ENCODE measurements at places on chromosomes 13 and 19.

DNA sequence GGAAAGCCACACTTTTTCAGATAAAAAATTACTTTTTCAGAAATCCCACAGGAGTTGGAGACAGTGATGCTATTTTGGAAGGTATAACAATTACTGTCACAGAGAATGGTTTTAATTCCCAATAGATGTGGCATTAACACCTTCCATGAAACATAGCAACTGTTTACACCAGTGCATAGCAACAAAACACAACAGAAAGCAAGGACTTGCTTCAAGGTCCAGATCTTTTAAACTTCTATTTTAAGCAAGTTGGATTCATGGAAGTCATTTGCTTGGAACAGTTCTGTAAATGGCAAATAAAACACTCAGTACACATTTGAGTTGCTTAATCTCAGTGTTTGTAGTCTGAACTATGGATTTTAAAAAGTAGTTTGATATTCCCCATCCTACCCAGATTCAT, 385.9 kb upstream of the SPRY2 start:
- no peak for DNase-seq

DNA sequence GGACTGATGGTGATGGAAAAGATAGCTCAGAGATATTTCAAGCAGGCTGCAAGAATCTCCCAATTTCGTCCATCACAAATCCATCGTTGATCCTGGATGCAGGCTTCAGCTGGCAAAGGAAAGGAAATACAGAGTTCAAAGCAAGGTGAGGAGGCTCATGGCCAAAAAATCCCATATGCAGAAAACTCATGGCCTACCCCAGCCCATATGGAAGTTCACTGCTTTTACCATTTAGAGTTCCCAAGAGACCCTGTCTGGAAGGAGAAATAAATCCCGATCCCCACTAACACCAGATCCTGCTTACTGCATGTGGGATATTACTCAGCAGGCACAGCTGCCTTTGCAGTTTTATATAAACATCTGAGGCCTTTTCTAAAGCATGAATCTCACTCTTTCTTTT, 412.9 kb upstream of the SPRY2 start:
- no peak for DNase-seq

DNA sequence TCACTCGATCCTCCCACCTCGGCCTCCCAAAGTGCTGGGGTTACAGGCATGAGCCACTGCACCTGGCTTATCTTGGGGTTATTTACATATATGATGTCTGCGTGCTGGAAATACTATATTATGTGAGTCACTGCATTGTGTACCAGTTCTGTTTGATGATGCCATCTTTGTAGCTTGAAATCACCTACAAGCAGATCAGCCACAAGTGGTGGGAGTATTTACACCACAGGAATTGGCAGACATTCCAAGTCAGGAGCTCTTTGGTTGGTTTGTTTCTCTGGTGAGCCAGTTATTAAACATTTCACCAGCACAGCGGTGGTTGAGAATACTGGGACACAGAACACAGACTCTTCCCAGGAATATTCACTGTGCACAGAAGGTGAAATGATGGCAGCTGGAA, 4.5 kb upstream of the TIMM44 start:
- no peak for DNase-seq

DNA sequence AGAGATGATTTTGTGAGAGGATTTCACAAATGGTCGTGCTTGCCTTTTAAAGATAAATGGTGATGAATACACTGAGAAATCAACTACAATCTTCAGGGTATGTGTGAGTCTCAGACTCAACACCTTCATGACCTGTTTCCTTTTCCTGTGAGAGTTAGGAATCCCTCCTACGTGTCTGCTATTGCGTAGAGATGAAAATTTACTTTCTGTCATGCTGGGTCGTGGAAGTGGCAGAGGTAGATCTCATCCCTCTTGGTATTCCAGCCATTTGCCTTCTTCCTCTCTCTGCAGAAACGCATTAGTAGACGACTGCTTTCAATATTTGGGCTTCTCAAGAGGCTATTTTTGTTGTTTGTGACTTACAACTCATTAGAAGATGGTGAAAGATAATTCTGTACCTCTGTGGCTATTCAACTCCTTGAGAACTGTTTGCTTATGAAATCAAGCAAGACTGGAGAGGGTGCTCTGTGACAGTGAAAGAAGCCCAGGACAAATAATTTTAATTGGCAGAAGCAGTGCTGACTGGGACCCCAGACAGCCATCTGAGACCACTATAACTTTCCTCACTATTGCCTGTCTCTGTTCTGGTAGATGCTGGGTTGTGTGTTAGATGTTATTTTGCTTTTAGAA, 233.1 kb downstream of the LACC1 start:
- DNase-seq, result no peak

- no peak for DNase-seq
Measured at GRCh38 chr13:110411688-110412059, 104.6 kb downstream of the COL4A2 start.

DNA sequence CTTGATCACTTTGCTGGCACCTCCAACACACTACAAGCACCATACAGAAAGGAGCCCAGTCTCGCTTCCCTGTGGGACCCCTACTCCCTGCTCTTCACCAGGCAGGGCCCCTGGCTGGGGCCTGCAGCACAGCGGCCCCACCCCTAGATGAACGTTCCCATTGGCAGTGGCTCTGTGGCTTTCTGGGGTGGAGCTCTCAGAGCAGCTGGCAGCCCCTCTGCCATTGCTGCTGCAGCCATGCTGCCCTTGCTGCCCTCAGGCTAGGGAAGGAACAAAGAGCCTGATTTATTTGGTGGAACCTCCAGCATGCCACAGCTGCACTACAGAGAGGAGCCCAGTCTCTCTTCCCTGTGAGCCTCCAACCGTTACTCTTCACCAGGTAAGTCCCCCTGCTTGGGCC, 5.8 kb downstream of the SIGLEC6 start:
- no peak for DNase-seq

GRCh38 chr13:113086031-113086750, 19.4 kb upstream of the F7 start:
- DNase-seq, result no peak

- no peak for DNase-seq
Measured at GRCh38 chr13:45602183-45603170, 13.1 kb downstream of the ERICH6B start.

- no peak for DNase-seq
Measured at GRCh38 chr13:46801858-46802257, 4.9 kb upstream of the ESD start.

DNA sequence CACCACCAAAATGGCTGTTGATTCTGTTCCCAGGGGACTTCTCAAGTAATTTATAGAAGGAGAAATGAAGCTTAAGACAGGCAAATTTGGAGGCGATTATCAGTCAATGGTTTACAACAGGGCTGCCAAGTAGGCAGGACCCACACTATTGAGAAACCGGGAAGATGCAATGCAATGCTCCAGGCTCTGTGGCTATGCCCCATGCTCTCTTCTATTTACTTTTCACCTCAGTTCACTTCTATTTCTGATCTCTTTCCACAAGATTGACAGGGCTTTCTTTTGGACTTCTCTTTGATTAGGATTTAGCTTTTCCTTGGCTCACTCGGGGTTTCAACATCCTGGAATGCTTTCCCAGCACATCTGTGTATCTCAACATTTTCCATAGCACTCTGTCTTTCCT, 12.7 kb upstream of the RCBTB2 start:
- DNase-seq, result no peak

- DNase-seq, result no peak
Measured at GRCh38 chr13:47126432-47126831, 229.6 kb upstream of the HTR2A start.

DNA sequence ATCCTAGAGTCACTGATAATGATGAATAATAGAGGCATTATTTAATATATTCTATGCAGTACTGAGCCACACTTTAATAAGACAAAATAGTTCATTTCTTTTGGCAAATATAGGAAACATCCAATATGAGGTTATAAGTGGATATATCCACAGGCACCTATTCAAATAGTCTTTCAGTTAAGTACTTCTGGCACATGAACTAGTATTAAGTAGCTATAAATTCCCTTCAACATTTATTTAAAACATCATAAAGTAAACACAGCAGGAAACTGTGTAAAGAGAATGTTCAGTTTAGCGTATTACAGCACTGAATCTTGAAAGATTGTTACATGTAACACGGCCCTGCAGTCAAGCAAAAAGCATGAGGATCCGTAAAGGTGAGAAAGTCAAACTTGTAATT, 463.3 kb upstream of the KLF12 start:
- no peak for DNase-seq

DNA sequence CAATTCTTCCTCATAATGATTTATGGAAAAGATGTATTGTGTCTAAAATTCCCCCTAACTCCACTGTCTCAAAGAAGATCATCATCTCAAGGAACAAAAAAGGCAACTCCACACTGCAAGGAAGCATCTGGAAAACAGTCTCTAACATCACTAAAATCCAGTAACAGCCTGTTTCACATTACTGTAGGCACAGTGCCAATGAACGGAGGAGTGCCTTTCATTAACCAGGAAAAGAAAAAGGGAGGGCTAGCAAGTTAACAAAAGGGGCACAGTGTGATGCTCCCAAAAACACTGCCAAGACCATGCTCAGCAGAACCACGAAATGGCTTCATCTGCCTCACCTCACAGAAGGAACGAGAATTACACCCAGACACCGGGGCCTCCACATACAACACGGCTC, 8.5 kb downstream of the TMTC4 start:
- DNase-seq, result no peak

GRCh38 chr19:32483574-32483973, 78.0 kb downstream of the DPY19L3 start:
- DNase-seq, result no peak

Measured in AG04449 (cell line).